ENCODE measurements at places on chromosomes 7 and 10.

GRCh38 chr10:35600193-35600592 is 4.9 kb upstream of the GJD4 start:
- DNase-seq, result no peak

- DNase-seq, result no peak
Measured at GRCh38 chr7:158706273-158706704, 1.7 kb upstream of the NCAPG2 start.

DNA sequence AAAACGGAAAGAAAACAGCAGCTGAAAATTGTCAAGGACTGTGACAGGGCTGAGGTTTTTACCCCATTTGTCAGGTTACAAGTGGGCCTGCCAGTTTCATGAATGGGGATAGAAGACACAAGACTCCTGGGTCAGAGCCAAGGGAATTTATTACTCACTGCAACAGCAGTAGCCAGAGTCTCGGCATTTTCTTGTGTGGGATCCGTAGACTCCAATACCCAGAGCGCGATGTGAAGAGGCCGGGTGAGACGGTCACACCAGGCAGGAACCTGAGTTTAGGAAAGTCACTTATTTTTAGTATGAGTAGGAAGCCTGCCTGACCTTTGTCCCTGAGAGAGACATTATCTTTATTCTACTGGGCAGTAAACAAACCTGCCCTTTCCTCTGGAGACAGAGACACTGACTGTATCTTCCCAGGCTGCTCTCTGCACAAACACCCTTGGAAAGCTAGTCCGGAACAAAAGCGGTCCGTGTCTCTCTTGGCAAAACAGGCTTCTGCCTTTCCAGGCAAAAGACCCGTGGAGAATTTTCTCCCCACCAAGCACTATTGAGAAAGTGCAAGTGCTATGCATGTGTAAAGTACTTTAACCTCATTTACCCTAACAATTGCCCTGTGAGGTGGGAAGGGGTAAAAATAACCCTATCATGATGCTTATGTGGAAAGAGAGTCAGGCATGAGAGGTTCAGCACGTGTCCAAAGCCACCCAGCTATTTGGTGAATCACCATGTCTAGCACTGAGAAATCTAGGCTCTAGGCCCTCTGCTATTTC is 58.4 kb downstream of the JCAD start:
- no peak for DNase-seq

DNA sequence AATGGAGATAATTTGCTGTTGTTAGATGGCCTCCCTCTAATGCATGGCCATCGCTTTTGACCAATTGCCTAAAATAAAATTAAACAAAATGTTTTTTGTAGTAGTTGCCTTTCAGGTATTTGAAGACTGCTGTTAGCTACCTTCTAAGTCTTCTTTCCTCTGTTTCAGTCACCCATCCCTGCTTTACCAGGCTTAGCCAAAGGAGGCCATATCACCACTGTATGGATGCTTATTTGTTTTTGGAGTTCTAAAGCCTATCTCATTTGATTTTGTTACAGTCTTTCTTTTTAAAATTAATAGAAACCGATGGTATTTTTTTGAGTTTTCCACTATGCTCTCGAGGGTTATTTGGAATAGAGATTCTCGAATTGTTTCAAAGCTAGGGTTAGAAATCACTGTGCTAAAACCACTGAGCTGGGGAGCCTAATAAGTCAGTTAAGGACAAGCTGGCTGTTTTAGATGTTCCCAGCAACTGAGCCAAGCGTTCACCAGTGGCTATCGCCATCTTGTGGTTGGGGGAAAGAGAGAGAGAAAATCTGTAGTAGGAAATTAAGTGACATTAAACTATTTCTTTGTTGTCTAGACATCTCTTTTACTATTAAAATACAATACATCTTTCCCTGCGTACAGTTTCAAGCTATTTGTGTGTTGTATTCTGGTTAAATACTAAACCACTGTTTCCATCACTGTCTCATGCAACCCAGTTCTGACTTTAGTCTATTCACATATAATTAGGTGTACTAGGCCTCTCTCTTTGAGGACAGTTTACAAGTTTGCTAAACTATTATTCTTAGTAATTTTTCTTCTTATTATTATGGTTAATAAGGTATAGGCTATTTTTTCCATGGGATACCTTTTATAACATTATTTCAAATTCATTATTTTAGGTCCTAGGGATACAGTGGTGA is 52.2 kb downstream of the GPR158 start:
- DNase-seq, result no peak

DNA sequence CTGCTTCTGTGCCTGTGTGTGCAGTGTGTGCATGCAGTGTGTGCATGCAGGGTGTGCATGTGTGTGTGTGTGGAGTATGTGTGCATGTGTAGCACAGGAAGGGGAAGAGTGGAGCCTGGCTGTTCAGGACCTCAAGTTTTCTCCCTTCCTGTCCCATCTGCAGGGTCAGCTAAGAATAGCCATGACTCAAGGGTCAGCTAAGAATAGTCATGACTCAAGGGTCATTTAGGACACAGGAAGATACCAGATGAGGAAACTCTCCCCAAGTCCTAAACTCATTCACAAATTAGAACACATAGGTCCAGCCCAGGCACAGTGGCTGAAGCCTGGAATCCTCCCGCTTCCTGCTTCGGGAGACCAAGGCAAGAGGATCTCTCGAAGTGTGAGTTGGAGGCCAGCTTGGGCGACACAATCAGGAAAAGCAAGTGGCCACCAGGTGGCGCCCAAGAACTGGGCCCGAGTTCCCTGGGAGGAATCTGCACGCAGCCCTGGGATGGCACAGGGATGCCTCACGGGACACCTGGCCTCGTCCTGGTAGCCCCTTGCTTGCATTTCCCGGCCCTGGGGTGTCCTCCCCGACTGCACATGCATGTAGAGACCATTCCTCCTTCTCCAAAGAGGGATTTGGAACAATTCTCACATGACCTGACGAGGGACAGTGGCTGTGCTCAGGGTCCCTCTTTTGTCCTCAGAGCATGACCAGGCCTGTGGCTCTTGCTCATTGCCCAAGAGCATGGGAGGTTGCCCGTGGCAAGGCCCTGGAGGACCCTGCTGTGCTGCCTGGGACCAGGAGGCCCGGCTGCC is 21.4 kb upstream of the VOPP1 start:
- peak; percentile 63 for DNase-seq

DNA sequence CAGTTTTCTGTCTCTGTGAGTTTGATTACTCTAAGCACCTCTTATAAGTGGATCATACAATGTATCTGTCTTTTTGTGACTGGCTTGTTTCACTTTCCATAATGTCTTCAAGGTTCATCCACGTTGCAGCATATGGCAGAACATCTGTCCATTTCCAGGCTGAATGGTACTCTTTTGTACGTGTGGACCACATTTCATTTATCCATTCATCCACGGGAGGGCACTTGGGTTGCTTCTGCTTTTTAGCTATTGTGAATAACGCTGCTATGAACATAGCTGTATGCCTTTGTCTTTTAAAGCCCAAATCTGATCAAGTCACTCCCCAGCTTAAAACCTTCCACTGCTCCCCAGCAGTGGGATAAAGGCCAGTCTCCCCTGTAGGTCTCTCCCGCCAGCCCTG is 31.5 kb downstream of the EGFR start:
- DNase-seq, result no peak

GRCh38 chr7:137000621-137001020 is 132.2 kb downstream of the CHRM2 start:
- no peak for DNase-seq

DNA sequence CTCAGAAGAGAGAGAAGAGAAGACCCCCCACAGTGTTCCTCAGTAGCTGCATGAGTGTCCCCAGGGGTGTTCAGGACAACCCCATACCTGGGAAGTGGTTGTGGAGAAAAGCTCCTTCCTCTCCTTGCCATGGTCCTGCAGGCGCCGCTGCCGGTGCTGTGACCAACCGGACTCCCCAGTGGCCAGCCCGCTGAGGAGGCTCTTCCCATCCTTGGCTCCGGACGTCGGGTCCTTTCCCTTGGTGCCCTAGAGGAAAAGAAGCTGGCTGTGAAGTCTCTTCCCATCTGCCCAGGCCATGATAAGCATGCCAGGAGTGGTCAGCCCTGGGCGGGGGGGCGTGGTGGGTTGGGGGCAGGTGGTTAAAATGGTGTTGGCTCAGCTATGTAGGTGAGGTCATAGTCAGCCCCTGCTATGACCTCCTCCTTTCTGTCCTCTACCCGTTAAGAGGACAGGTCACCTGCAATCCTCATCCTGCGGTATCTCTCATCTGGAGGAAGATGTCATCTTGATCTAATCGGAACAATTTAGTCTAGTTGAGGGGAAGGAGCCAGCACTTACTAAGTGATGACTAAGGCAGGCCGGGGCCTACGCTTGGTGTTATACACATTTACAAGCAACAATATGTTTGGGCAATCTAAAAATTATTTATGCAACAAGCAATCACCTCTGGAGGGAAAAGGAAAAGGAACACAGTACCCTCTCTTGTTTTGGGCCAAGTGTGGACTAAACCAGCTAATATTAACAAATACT is 13.2 kb downstream of the WDR91 start:
- DNase-seq, result no peak

DNA sequence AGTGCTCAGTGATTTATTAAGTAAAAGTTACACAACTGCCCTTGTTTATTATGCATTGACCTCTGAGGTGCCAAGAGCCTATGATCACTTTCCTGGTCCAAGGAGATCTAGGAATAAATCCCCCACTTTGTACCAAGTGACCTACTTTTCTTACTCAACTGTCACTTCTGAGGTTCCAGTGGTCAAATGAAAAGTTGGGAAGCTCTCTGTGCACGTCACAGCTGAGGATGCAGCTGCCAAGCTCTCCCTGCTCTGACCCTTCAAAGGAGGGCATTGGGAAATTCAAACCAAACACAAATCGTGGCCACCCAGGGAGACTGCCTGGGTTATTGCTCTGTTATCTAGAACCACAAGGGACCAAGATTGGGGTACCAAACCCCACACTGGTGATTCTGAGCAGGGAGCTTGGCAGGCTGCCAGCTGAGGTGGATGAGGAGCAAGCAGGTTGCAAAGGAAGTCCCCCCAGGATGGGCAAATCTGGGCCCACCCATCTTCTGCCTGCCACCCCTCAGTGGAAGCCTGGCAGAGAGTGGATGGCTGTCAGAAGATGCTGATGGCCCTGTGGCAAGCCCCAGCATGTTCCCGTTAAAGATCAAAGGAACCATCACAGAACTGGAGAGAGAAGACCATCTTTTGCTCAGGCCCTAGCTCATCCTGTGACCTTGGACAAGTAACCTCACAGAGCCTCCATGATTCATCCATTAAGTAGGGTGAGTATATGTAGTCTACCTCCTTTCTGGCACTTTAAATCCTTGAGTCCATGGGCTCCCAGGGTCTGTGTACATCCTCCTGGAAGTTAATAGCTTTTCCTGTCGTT is 106.8 kb downstream of the PPP1R3C start:
- DNase-seq, result no peak

- no peak for DNase-seq
Measured at GRCh38 chr10:110387983-110388686, 83.4 kb upstream of the SMNDC1 start.

GRCh38 chr7:130490888-130491804 is 739 bp upstream of the MEST start:
- DNase-seq, result no peak

DNA sequence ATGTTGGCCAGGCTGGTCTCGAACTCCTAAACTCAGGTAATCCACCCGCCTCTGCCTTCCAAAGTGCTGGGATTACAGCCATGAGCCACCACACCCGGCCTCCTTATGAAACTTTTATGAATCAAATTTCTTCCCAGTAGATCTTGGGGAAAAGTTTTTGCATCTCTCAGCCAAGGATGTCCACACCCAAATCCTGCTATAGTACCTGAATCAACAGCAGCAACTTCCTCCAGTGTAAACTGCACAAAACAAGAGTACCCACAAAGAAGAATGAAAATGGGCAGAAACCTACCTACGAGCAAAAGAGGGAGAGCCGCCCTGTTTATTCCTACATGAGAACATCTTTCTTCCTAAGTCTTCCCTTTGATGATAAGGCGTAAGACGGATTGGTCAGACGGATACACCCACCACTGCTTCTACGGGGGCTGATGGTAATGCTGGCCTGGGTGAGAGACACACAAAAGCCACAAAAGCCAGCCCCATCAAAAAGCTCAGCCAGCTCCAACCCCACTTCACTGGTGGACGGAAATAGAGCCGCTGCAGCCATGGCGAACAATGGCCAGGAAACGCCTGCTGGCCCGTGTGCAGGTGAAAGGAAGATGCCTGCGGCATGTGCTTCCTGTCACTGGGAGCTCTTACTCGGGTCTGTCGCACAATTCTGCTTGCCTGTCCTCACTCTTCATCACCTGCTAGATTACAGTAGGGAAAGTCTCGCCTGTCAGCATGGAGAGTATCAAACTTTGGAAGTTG is 10.4 kb downstream of the JCAD start:
- peak; percentile 45 for DNase-seq

DNA sequence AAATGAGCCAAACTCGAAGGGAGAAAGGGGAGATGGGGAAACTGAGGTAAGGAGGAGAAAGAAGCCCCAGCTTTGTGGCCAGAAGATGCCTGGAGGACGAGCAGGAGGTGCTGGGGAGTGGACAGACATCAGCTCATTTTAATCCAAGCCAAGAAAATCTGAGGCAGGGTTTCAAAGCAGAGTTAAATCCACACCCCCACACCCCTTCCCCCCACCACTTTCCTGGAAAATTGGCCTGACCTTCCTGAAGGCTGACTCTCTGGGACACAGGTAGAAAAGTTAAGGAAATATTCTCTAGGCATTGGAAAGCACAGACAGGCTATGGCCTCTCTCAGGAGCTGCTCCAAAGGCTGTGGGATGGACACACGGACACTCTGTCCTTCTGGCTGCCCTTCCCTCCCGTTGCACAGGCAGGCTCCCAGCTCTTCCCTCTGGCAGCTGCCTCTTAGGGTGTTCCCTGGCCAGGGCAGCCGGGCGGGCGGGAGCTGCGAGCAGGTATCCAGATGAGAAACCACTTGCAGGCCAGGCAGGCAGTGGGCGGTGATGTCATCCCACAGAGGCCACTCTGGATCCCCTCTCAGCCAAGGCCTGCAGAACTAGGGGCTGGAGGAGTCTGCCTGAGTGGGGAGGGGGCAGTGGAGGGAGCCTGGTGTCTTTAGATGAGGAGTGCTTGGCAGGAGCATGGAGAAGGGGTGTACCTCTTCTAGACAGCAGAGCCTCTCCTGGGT is 171.8 kb downstream of the NEURL1 start:
- no peak for DNase-seq

DNA sequence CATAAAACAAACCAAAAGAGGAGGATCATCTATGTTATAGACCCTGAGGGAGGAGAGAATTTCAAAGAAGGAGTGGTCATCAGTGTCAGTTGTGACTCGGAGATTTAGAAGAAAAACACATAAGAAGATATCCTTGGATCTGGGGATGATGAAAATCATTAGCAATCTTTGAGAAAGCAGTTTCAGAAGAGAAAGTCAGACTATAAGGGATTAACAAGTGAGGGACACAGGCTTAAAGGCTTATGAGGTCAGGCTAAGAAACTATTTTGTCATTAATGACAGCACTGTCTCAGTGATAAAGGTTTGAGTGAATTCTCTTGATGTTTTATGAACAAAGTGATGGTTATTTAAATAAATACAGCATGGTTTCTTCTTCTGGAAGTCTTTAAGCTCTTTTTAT is 6.1 kb upstream of the GPR85 start:
- DNase-seq, result no peak

All from T-helper 2 cell (primary cell).